Activated naive CD4-positive, alpha-beta T cell treated with Interleukin-2 at 50 U/mL for 16 hours (primary cell): ENCODE measurements at places on chromosomes 2 and 18.

- DNase-seq = no peak
These were observed 141.0 kb downstream of the GLI2 start for GRCh38 chr2:120876526-120877280.

GRCh38 chr18:48915626-48916425 lies 34.9 kb downstream of the SMAD7 start:
- DNase-seq = no peak

- no peak for DNase-seq
These were observed 602.9 kb downstream of the NYAP2 start for GRCh38 chr2:226002438-226002837.

DNA sequence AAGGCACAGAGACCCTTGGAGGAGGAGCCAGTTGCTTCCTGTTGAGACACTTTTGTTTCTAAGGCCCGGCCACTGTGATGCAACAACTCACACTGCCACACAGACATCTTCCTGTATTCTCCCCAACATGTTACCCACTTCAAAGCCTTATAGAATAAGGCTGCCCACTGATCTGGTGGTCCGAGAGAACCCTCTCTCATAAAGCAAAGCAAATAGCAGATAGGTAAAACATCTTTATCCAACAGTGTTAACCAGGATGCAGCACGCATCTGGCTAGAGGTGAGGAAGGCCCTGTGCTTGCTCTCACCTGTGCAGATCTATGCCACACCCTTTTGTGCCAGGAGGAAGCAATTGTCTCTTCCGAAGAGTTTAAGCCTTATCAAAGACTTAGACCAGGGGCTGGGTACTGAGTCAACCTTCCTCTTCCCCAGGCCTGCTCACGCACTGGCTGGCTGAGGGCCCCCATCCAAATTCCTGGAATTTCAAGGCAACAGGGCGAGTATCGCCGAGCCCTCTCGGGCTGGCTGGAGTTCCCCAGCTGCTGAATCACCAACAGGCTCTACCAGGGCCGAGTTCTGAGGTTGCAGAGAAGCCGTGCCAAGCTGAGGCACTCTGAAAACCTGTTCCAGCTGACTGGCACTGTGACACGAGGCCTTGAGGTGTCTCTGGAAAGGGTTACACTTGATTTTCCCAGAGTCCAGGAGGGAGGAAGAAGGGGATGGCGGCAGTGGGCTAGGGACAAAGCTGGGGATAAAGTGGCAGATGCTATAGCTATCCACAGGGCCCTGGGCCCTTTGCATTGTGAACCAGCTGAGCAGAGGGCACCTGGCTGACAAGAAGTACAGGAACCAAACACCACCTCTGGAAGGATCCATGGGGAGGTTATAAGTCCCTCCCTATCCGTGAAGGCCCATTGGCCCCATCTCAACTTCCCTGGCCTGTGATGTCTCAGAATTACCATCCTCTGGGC lies 29.3 kb downstream of the TGFA start:
- DNase-seq = peak; percentile 31

GRCh38 chr2:76316691-76317090 lies 606.0 kb upstream of the GCFC2 start:
- DNase-seq = no peak

- no peak for DNase-seq
These were observed 7.8 kb downstream of the RBM44 start for GRCh38 chr2:237806334-237806733.

- DNase-seq = no peak
These were observed 129.9 kb downstream of the TXNL1 start for GRCh38 chr18:56508370-56509036.

DNA sequence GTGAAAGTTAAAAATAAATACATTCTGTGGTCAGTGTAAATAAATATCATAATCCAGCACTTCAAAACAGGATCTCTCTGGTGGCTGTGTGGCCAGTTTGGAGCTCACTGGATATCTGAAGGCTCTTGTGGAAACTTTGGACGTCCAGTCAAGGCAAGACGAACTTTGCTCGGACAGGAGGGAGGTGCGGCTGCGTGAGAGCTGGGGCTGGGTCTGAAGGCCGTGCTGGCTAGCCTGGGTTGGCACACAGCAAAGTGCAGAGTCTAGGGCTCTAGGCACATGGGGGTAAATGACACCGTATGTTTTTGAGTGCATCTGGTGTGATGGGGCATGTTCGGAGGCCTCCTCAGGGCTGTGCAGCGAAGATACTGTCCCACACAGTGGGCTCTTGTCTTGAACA lies 78.9 kb upstream of the TXNDC2 start:
- no peak for DNase-seq

GRCh38 chr18:5122272-5122671 lies 74.8 kb downstream of the AKAIN1 start:
- no peak for DNase-seq

GRCh38 chr2:199144036-199144435 lies 313.7 kb downstream of the SATB2 start:
- DNase-seq = no peak

DNA sequence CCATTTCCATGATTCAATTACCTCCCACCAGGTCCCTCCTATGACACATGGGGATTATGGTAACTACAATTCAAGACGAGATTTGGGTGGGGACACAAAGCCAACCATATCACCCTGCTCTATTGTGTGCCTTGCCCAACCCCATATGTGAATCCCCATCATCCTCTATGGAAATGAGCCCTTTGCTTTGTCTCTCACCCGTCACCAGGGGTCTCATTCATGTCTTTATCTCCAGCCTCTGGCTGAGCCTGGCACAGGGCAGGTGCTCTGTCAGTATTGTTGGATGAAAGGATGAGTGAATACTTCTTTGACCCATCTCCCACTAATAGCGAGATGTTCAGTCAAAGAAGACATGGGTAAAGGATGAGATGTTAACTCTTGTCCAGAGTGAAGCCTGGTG lies 116.6 kb upstream of the LGALSL start:
- no peak for DNase-seq

DNA sequence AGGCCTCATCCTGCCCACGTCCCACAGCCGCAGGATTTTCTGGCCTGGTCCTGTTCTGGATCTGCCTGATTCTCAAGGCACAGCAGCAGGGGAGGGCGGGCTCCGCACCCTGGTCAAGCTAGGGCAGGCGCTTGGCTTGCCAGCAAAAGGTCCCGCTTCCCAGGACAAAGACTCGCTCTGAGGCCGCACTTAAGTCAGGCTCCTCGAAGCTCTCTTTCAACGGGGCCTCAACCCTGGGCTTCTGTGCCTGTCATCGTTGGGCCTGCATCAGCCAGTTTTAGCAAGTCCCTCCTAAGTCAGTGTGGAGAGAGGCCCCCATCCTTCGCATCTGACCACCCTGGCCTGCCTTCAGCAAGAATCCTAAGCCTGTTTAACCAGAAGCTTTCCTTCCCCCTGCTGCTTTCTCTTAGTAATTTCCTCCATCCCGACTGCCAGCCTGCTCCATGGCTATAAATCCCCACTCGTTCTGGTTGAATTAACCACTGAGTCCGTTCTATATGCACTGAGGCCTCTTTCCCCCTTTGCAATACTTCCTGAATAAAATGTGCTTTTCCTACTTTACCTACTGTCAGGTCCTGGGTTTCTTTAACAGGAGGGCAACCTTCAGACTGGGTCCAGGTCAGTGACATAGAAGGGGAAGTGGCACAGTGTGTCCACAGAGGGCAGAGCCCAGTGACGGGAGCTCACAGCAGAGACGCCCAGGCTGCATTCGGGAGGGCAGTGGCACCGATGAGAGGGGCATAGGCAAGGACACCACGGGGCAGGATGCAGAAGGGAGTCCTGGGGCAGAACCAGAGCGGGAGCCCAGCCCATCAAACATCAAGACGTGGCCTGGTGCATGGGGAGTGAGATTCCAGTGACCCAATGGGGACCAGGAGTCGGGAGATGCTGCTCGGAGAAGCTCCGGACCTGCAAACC lies 62.7 kb downstream of the SP110 start:
- DNase-seq = no peak

DNA sequence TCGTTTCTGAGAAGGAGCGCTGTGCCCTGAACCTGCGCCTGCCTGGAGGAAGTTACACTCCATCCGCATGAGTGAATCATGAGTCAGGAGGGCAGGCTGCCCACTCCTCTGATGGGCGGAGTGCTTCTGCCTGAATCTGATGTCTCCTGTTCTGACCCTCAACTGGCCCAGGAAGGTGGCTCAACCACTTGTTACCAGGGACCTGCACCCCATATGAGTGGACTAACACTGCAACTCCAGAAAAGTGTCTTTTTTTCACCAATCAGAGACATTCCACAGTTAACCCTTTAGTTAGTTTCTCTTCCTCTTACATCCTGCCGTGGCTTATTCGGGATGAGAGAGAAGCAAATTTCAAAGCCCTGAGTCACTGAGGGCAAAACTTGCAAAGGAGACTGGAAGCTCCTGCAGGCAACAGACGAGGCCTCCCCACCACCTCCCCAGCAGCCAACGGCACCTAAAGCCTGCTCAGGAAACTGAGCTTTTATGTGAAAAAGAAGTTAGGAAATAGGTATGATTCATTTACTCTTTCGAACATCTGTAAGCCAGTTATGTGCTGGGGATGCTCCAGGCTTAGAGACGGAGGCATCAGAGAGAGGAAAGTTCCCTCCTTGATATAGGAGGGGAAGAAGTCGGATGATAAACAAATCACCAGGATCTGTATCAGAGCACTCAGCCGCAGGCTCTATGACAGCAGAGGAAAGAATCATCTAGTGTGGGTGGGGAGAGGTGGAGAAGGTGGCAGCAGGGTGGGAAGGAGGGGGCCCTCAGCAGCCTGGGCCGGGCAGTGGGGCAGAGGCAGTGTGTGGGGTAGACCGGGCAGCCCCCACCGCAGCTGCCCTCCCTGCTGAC lies 30.9 kb downstream of the MBP start:
- DNase-seq = peak; percentile 72
